ENCODE measurements at places on chromosomes 6 and 20.

GRCh38 chr6:54310377-54311152 is 2.3 kb downstream of the TINAG start:
- DNase-seq, result no peak

- DNase-seq, result no peak
Observed at GRCh38 chr20:32638848-32639247, 34.9 kb downstream of the C20orf203 start.

DNA sequence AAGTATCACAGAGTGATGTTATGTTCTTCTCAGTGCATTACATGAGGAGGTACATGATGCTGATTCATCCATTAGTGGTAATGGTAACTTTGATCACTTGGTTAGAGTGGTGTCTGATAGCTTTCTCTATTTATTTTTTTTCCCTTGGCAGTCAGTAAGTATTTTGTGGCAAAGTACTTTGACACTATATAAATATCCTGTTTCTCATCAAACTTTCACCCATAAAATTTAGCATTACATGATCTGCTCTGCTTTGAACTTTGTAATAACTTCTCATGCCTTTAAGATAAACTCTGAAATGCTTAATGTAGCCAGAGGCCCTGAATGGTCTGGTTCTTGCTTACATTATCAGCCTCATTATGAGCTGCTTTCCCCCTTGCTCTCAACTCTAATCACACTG is 127.9 kb downstream of the MBOAT1 start:
- DNase-seq, result no peak

DNA sequence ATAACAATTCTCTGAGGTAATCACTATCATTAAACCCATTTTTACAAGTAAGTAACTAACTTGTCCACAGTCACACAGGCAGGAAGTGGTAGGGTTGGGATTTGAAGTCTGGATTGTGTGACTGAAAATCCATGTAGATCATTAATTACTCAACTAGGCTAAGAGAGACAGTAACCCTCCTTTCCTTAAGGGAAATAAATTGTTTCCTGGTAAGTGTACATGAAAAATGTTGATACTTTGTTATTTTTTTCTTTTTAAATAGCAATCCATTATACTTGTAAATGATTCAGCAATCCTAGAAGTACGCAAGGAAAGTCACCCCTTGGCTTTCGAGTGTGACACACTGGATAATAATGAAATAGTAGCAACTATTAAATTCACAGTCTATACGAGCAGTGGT is 11.6 kb downstream of the SPACA1 start:
- no peak for DNase-seq

- no peak for DNase-seq
Observed at GRCh38 chr20:25308671-25309394, 60.9 kb downstream of the PYGB start.

GRCh38 chr6:79737172-79737571 is 106.0 kb downstream of the SH3BGRL2 start:
- no peak for DNase-seq

DNA sequence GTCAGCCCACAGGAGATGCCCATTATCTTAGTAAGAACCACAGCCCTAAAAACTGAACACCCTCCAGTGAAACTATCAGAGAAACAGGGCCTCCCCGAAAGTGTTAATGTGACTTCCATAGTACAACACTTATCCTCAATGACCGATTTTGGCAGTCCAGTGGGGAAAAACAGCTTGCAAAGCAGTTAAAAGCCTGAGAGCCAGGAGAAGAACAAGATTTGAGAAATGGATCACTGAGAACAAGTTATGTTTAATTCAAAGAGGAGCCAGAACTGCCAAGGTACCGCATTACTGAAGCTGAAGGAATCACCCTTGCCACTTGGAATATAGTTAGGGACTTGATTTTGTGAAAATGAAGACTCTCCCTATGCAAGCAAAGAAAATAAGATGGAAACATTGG is 236.9 kb downstream of the QKI start:
- no peak for DNase-seq

GRCh38 chr6:160927416-160927815 is 64.2 kb upstream of the MAP3K4 start:
- no peak for DNase-seq

GRCh38 chr6:54097753-54098152 is 13.5 kb upstream of the MLIP start:
- DNase-seq, result no peak

- no peak for DNase-seq
Observed at GRCh38 chr6:75494290-75494689, 690 bp upstream of the FILIP1 start.

DNA sequence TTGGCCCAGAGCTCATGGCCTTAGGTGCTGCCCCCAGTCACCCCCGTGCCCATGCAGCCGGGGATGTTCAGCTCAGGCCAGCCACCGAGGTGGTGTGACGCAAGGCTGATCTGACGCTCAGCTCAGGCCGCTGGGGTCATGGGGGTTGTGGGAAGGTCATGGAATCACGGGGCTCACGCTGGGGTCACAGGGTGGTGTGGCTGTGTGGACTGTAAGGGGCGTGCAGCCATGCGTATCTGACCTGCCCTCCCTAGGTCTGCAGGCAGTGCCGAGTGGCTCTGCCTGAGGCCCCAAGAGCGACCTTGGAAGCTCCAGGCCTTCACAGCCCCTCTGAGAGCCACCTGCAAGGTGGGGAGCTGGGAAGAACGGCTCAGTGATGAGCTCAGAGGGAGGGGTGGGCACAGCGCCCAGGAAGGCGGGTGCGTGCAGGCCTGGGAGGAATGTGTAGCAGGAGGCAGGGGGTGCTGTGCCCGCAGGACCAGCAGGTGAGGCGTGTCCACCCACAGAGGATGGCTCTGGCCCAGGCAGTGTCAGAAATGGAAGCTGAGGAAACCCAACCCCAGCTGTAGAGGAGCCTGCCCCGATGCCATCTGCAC is 27.8 kb downstream of the CHRNA4 start:
- no peak for DNase-seq
